ENCODE measurements at places on chromosomes 7 and 10. TPM values are rescaled to one million over a fixed set of nuclear protein-coding genes. Genes with fewer than 3 reads are reported as not detected.

CYP2C8 gene
- 5.0 TPM for polyA plus RNA-seq

DLX5 gene
- polyA plus RNA-seq, result 13.0 TPM

ZNF511 gene
- polyA plus RNA-seq, result 43.1 TPM

OPN4 gene
- not detected for polyA plus RNA-seq

NUTM2B gene
- polyA plus RNA-seq, result 1.4 TPM

WEE2 gene
- polyA plus RNA-seq, result 0.57 TPM

ADAM12 gene
- polyA plus RNA-seq, result 12.1 TPM

SPDYE6 gene
- 8.6 TPM for polyA plus RNA-seq

ODAD2 gene
- 9.1 TPM for polyA plus RNA-seq

MBL2 gene
- polyA plus RNA-seq, result not detected

WASHC2C gene
- 58.9 TPM for polyA plus RNA-seq

LBX1 gene
- 0.16 TPM for polyA plus RNA-seq

BAMBI gene
- 104 TPM for polyA plus RNA-seq

FKBP6 gene
- polyA plus RNA-seq, result 0.26 TPM

LRRC18 gene
- 2.0 TPM for polyA plus RNA-seq

ANKRD61 gene
- 3.1 TPM for polyA plus RNA-seq

EPHA1 gene
- 13.2 TPM for polyA plus RNA-seq

CPXM2 gene
- 1.9 TPM for polyA plus RNA-seq
